ENCODE measurements at places on chromosomes 12 and 14. TPM values are rescaled to one million over a fixed set of nuclear protein-coding genes. Genes with fewer than 3 reads are reported as not detected.

Gene PRPH
- total RNA-seq = 2.6 TPM

Gene KRT82
- not detected for total RNA-seq

Gene ARMH4
- 6.8 TPM for total RNA-seq

Gene CSRP2
- total RNA-seq = 20.4 TPM

Gene PLCZ1
- total RNA-seq = not detected

Gene TRPV4
- 0.52 TPM for total RNA-seq

Gene TMEM132C
- total RNA-seq = 3.7 TPM

Gene MIP
- not detected for total RNA-seq

Gene LRTM2
- total RNA-seq = not detected

Gene DNAL1
- 5.2 TPM for total RNA-seq

Gene CLMN
- 2.1 TPM for total RNA-seq

Gene PTPN21
- 16.2 TPM for total RNA-seq

Gene LALBA
- total RNA-seq = not detected

Gene CLEC1A
- total RNA-seq = 1.0 TPM

Gene PRICKLE1
- 27.1 TPM for total RNA-seq

Gene CCDC197
- not detected for total RNA-seq

Gene FAM186B
- not detected for total RNA-seq

Gene CREBL2
- 18.3 TPM for total RNA-seq

Gene ABHD4
- 3.7 TPM for total RNA-seq

Gene PRB2
- total RNA-seq = not detected

Gene MAP3K9
- under 0.01 TPM for total RNA-seq

Gene DCP1B
- total RNA-seq = 3.7 TPM

Gene KRT71
- total RNA-seq = not detected

Gene OTOGL
- total RNA-seq = 0.52 TPM

Gene PPP4R4
- 0.52 TPM for total RNA-seq

Gene GEMIN2
- total RNA-seq = 29.2 TPM

Gene SYCP3
- not detected for total RNA-seq

Gene KLRG1
- total RNA-seq = 3.7 TPM

Gene TBPL2
- total RNA-seq = not detected

Gene PGF
- total RNA-seq = 8.9 TPM

Gene RACGAP1
- 23.5 TPM for total RNA-seq

Gene PTGDR
- total RNA-seq = under 0.01 TPM

Gene DPY19L2
- total RNA-seq = 12.5 TPM

Gene ENTPD5
- 5.2 TPM for total RNA-seq

Gene TNS2
- 21.9 TPM for total RNA-seq

Gene HIF1A
- total RNA-seq = 42.3 TPM

Gene B4GALNT3
- 4.2 TPM for total RNA-seq

Gene WDHD1
- 9.4 TPM for total RNA-seq

Gene OAS3
- total RNA-seq = 6.3 TPM

Measured in skeletal muscle tissue (tissue), 5 donors.